8988T (cell line): ENCODE measurements at places on chromosomes 7 and 10.

DNA sequence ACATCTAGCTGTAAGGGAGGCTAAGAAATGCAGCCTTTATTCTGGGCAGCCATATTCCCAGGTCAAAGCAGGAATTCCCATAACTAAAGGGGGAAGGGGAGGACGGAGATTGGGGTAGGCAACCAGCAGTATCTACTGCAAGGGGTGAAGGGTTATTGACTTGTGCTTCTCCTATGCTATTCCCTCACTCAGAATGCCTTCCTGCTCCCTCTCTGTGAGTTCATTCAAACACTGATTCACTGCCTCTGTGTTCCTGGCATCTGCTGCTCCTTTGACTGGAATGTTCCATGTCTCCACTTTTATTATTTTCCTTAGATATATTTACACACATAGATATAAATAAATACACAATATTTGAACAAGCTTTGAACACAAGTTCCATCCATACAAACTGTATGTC, 11.1 kb downstream of the HTR7 start:
- no peak for DNase-seq

GRCh38 chr10:100008142-100008522, 1.6 kb downstream of the DNMBP start:
- DNase-seq: no peak

- DNase-seq: no peak
Observed at GRCh38 chr10:1581189-1581588, 156.1 kb downstream of the ADARB2 start.

GRCh38 chr7:94778711-94779459, 123.0 kb upstream of the SGCE start:
- no peak for DNase-seq

DNA sequence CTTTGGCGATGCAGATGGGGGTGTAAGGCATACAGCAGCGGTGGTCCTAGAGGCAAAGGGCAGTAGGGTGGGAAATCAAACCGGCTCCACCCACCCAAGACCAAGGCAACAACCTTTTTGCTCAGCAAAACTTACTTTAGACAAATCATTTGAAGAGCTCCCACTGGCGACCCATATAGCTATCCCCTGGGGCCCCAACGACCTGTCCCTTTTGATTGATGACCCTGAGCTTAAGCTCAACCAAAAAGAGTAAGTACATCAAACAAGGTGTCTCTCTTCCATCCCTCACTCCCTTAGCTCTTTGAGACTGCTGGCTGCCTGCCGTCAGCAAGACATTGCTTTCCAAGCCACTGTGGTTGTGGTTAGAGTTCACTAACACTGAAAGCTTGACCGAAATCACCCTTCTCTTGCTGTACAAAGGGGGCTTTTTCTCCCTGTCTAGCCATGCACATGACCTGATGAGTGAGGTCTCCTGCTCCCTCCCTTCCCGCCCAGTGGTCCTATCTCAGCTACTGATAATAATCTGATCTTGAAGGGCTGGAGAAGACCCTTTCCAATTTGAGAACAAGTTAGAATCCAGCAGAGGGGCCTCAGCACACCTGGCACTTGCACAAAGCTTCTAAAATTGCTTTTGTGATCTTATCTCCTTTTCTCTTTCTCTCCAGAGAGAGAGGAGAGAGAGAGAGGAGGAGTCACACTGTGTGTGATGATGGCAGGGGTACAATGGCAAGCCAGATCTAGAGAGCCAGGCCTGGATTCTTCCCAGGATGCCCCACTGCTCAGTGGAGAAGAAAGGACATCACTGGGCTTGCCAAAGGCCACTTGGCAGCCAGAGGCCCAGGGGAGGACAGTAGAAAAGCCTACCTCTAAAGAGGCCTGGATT, 42.2 kb downstream of the XPNPEP1 start:
- no peak for DNase-seq

DNA sequence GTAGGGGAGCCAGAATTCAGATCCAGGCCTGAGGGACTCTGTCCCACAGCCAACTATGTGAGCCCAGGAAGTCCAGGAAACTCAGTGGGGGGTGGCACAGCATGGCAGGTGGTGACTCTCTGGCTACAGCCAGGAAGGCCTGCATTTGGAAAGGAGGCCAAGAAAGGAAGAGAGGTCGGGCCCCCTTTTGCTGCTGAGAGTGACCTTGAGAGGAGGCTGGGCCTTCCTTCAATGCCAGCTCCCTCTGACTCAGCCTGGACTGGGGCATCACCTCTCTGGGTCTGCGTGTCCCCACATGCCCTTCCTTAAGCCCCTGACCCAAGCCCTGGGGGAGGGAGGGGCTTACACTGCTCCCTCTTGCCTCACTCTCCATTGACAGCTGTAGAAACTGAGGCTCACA, 6.4 kb upstream of the MYL10 start:
- no peak for DNase-seq

- DNase-seq: no peak
Observed at GRCh38 chr10:43373461-43373860, 2.0 kb downstream of the FXYD4 start.

DNA sequence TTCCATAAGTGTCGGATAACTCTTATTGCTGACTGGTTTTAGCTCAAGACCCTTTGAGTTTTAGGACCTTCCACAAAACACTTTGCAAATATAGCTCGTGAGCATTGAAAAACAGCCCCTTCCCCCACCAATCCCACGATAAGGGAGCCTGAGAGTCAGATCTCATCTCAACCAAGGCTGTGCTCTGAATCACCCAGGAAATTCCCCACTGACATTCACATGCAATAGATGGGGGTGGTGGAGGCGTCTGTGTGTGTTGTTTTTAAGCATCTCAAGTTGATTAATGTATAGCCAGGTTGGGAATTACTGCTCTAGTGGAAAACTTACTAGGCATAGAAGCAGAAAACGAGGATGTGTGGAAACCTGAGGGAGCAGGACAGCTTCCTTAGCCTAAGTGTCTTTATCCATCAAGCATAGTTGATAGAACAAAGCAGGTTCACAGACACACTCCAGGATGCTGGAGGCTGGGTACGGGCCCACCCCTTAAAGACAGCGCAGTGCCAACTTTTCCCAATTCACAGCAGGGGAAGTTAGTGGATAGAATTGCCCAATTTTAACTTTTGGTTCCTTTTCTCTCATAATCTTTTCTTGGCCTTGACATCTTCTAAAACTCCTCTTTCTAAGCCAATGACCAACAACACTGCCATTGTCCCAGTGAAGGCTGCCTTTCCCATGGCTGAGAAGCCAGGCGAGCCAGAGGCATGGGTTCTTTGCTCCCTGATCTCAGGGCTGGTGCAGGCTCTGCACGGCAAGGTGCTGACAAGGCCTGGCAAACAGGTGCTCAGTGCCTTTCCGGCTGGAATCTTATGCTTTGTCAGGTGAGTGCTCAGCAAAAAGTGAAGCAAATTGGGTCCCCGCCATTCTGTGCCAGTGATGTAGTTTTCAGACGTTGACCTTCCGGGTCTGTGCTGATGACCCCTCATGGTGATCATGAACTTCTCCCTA, 98.5 kb upstream of the INSIG1 start:
- no peak for DNase-seq

GRCh38 chr7:144397086-144397485, 6.4 kb downstream of the NOBOX start:
- DNase-seq: no peak

DNA sequence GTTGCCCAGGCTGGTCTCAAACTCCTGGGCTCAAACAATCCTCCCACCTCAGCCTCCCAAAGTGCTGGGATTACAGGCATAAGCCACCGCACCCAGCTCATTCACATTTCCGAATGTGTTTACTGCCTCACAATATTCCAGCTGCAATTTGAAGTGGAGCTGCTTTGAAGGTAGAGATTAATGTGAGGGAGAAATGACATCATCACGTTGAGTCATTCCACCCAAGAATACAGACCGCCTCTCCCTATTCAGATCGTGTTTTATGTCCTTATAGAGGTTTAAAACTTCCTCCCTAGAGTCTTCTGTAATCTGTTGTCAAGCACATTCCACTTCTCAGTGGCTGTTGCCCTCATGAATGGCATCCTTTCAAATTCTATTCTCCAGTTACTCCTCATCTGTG, 100.4 kb upstream of the PDGFA start:
- DNase-seq: no peak

DNA sequence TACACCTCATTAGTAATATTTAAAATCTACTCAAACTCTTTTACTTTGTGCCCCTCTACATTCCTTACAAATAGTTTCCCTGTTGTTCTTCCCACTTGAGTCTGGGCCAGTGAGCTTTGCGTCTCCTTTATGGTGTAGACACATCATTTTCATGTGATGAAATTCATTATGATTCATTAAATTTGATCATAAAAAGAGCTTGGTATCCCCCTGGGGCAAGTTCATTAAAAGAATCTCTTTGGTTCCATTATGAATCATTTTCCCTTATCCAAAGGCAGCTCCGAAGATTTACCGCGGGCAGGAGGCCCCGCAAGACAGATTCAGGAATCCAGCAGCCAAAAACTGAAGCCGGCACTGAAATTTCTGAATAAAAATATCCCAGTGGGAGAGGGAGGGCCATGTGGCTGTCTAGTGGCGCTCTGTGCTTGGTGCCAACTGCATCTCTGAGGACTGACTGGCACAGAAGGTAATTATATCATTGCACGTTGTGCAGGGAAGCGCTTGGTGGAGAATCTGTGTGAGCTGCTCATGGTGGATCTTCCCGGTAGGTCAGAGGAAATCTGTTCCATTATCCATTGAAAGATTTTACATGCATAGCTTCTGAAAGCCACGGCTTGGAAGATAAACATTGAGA, 151.4 kb upstream of the PITRM1 start:
- DNase-seq: no peak

DNA sequence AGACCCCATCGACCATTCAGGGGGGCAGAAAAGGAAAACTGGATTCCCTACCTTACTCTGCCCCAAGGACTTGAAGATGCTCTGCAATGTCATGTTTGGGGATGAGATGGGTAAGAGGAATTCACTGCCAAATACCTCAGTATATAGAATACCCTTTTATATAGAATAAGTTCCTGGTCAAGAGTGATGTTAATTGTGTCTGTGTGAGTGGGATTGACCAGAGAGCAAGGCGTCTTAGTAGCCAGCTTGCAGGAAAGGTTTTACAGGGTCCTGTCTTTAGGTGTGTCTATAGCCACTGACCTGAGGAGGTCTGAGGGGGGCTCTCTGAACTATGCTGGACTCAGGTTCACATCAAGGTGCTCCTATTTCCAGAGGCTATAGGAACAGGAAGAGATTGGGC, 1.4 kb downstream of the IFIT3 start:
- DNase-seq: no peak

DNA sequence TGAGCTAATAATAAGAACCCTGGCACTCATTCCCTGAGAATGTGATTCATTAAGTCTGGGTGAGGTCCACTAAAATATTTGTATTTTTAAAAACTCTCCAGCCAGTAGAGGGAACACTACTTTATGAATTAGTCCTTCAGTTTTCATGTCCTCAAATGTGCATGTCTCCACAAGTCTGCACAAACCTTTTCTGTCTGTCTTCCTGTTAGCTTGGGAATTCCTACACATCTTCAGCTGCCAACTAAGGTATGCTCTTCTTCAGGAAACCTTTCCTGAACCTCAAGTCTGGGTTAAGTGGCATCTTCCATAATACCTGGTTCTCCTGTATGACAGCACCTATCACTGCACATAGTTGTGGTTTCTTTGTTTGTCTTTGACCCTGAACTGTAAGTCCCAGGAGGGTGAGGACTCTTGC, 119.6 kb upstream of the MKX start:
- DNase-seq: no peak

DNA sequence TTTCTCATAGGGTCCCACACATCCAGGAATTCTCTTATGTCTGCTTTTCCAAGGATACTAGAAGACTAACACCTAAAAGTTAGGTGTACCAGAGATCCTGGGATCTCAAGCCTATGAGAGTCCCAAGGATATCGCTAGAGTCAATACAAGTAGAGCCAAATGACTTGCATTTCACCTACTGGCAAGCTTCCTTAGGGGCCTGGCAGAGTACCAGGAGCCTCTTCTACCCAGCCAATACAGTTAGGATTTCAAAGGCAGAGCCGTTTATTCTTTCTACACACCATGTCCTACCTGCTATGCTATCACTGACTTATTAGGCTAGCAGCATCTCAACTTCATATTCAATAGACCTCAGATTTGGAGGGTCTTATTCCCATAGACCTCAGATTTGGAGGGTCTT, 53.5 kb upstream of the UNC5B start:
- DNase-seq: no peak

GRCh38 chr7:33601101-33601500, 304.2 kb upstream of the BMPER start:
- no peak for DNase-seq

DNA sequence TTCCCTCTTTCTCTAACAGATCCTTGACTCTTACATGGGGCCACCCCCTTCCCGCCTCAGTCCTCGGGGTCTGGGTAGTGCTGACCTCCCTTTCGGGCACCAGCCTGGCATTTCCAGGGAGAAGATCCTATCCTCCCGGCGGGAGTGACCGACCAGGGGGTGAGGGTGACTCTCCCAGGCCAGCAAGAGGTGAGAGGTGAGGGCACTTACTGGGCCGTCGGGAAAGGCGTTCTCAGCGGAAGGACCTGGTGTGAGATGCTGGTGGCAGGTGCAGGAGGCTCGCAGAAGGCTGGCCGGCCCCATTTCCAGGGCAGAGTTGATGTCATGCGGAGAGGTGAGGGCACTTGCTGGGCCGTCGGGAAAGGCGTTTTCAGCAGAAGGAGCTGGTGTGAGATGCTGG, 4.2 kb upstream of the FOXL3 start:
- DNase-seq: no peak

DNA sequence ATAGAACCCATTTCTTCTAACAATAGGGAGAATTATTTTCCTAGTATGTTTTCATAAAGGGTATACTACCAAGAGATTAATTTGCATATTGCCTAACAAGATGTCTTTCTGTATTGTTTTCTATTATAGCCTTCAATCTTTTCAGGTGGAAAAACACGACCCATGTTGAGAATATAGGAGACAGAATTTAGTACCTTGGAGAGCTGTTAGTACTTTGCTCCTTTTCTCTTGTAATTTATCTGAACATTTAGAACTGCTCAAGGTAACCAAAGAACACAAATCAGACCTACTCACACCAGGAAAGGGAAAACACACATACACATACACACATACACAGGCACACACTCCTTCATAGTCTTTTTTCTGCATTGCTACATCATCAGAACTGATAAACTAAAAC, 7.8 kb upstream of the TRDMT1 start:
- DNase-seq: no peak

- DNase-seq: no peak
Observed at GRCh38 chr7:130880668-130881067, 146.7 kb upstream of the KLF14 start.
